CD8-positive, alpha-beta memory T cell (primary cell): ENCODE measurements at places on chromosomes 16 and 17. TPM values are rescaled to one million over a fixed set of nuclear protein-coding genes. Genes with fewer than 3 reads are reported as not detected.

Gene CTRB2
- polyA plus RNA-seq = not detected

Gene NPIPB2
- polyA plus RNA-seq = 1.3 TPM

Gene SLC6A2
- polyA plus RNA-seq = not detected

Gene TIGD7
- 4.9 TPM for polyA plus RNA-seq

- DNase-seq = no peak
Observed at GRCh38 chr17:61405686-61406536, 6.3 kb downstream of the TBX2 start.

- DNase-seq = no peak
Observed at GRCh38 chr16:87196661-87197060, 120.5 kb downstream of the C16orf95 start.

- DNase-seq = no peak
Observed at GRCh38 chr17:69480245-69480644, 65.7 kb downstream of the MAP2K6 start.

GRCh38 chr16:12009922-12010321 is 33.4 kb downstream of the SNX29 start:
- no peak for DNase-seq

DNA sequence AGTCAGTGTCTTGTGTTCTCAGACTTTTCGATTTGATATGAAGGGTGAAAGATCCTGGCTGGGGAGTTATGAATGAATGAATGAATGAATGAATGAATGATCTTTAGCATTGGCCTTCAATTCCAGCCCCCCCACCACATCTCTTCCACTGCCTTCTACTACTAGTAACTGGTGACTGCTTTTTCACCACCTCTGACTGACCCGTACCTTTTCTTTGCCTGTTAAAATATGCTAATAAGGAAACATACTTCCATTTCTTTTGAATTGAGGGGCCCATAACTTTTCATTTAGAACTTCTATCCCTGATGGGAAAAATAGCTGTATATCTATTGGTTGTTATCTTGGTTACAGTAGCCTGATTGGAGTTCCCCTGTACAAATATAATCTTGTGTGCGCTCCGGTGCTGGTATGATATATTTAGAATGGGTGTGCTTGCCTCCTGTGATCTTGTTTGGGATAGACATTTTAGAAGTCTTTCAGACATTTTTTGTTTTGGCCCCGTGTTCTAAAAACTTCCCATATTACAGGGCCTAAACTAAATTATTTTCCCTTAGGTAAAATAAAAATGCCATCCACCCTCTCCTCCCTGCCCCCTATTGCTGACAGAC is 3.4 kb downstream of the LYRM1 start:
- no peak for DNase-seq
